Upper lobe of right lung (tissue), 1 donor: ENCODE measurements at places on chromosomes 13 and 19. TPM values are rescaled to one million over a fixed set of nuclear protein-coding genes. Genes with fewer than 3 reads are reported as not detected.

DNA sequence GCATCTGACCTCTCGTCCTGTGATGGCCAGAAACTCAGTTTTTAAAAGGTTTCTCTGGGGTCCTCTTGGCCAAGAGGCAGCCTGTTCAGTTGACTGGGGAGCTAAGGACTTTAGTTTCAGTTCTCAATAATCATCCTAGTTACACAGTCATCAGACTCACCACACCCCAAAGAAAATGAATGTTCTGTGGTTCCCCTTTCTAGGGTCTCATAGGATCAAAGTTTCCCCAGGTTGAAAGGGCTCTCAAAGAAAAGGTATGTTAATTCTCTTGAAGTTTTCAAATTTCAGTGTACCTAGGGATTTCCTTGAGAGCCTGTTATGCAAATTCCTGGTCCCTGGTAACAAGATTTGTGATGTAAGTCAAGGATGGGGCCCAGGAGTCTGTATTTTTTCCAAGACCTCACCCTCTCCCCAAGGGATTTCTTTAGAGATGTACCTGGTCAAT lies 94.9 kb downstream of the FAM216B start:
- no peak for DNase-seq

DNA sequence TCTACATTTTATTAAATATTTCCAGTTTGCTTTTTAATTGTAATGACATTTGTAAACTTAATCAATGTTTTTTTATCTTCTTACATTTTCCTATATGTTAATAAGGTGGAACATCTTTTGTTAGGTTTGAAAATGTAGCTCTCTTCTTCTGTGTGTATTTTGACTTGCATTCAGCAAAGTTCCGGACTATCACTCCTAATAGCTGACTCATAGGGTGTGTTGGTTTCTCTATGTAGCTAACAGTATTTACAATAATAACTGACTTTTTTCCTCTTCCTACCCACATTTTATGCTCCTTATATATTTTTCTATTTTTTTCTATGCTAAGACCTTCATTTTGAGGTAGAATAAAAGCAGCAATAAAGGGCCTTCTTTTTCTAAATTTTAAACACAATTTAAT lies 28.1 kb downstream of the MYO16 start:
- DNase-seq: no peak

DNA sequence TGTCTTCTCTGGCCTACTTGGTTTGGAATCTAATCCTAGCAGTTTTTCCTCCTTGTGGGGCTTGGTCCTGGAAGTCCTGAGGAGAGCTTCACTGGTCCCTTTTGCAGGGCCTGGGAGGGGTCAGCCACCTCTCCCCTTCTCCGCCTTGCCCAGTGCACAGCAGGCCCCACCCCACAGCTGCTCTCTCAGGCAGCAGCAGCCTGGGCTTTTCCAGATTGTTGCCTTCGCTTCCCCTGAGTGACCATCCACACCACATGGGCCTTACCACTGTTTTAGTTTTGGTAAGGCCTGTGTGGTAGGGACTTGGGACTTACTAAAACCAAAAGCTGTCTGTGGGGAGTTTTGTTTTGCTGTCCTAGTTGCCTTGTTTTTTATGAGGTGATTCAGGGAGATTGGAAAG lies 11.5 kb downstream of the MPHOSPH8 start:
- no peak for DNase-seq

The CCL25 gene
- not detected for total RNA-seq

DNA sequence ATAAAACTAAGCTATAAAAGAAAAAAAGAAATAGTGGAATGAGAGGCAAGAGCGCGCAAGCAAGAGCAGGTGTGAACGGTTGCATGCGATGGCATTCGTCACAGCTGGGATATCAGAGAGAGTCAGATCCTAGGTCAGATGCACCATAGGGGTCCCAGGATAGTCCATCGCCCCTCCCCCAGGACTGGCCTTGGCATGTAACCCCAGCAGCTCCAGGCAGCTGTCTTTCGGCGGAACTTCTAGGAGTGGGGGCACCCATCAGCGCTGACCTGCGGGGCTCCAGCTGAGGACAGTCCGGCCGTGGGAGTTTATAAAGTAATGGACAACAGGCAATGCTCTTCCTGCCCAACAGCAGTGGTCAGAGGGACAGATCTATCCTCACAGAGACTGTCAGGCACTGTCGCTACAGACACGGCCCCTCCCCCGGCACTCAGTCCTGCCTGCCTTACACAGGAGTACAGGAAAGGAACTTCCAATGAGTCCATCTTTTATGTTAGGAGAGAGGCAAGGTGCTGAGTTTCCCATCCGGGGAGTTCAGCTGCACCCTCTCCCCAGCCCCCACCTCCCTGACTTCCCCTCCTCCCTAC lies 1.4 kb downstream of the SIAH3 start:
- DNase-seq: no peak

- no peak for DNase-seq
Measured at GRCh38 chr13:110044551-110045111, 258.2 kb upstream of the IRS2 start.

DNA sequence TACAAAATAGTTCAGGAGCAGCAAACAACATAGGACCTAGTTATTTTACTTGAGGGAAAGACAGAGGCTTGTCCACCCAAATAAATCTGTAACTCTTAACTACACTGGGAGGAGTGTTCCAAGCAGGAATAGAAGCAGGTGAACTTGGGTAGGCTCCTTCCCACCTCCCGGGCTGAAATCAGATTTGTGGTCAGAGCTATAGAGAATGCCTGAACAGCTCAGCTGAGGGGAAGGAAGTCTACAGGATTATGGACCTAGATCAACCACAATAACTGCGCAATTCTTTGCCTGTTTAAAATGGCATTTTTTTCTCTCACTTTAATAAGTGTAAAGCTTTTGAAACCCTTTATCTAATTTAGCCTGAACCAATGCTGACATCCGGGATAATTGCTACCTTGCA lies 73.5 kb upstream of the IRS2 start:
- DNase-seq: no peak

DNA sequence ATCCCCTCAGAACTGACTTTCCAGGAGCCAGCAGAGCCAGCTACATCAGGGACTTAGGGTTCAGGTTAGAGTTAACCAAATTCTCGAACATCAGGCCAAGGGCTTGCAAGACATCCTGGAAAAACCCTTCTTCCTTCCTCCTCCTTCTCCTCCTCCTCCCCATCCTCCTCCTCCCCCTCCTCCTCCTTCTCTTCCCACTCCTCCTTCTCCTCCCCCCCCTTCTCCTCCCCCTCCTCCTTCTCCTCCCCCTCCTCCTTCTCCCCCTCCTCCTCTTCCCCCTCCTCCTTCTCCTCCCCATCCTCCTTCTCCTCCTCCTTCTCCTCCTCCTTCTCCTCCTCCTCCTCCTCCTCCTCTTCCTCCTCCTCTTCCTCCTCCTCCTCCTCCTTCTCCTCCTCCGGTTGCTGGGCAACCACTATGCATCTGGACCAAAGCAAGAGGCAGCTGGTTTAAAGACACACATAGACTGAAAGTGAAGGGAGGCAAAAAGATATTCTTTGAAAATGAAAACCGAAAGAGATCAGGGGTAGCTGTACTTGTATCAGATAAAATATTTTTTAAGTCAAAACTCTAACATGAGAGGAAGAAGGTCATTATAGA lies 5.9 kb upstream of the CCL25 start:
- no peak for DNase-seq
